ENCODE measurements at places on chromosomes 2 and 18. TPM values are rescaled to one million over a fixed set of nuclear protein-coding genes. Genes with fewer than 3 reads are reported as not detected.
A peak's percentile ranks its signal among the peaks of the same experiment; 100 is the strongest.

- peak; percentile 46 for DNase-seq
Measured at GRCh38 chr2:56132138-56132537, 51.7 kb upstream of the CCDC85A start.

GRCh38 chr2:102451968-102452367 lies 21.1 kb upstream of the SLC9A4 start:
- DNase-seq: no peak

Gene ANKRD30B
- not detected for total RNA-seq

DNA sequence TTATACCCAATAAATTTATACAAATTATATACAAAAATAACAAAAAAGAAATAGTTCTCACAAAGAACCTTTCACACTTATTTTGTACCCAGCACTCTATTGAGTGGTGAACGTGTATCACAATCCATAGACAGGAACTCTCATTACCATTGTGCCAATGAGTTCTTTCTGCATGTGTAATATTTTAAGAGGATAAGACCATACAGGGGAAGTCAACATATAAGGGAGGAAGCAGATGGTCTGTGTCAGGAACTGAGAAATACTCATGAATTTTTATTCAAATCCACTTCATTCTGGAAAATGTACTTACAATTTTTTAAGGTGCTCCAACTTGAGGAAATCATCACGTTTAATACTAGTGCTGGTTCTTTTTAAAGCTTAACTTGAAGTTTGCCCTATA lies 27.1 kb upstream of the ELOA2 start:
- no peak for DNase-seq

DNA sequence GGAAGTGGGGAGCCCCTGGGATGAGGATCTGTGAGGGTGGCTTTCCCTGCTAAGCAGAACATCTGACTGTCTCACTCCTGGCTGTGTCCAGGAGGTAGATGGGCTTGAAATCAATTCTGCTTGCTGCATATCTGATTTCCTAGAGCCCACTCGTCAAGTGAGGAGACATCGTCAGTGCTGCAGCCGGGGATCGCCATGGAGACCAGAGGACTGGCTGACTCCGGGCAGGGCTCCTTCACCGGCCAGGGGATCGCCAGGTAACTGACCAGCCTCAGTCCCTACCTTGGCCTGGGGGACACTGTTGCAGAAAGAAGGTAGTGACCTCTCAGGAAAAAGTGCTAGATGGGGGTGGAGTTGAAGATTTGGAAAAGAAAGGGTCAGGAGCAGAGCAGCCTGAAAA lies 31.3 kb downstream of the CNGA3 start:
- no peak for DNase-seq

Data from HT1080 (cell line).